ENCODE measurements at places on chromosomes 11 and 22.

- peak; percentile 91 for DNase-seq
These were observed 33.8 kb upstream of the APOA1 start for GRCh38 chr11:116871248-116871647.

- DNase-seq, result no peak
These were observed 168.7 kb downstream of the WT1 start for GRCh38 chr11:32266601-32267000.

DNA sequence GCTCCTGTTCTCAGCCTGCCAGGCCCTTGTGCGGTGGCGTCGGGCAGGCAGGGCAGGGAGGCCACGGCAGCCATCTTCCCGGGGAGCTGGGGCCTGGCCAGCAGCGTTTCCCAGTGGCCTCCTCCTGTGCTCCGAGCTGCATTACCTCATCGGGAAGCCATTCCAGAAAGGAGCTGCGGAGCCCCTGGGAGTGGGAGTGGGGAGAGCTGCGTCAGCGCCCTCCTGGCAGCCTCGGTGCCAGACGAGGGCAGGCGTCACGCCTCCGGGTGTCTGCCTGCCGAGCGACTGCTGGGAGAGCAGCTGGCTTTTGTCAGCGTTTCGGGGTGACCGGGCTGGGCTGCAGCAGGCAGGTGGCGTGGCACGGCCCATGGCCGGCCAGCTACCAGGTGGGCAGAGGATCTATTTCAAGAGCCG, 30.9 kb upstream of the WNT7B start:
- peak; percentile 93 for DNase-seq

DNA sequence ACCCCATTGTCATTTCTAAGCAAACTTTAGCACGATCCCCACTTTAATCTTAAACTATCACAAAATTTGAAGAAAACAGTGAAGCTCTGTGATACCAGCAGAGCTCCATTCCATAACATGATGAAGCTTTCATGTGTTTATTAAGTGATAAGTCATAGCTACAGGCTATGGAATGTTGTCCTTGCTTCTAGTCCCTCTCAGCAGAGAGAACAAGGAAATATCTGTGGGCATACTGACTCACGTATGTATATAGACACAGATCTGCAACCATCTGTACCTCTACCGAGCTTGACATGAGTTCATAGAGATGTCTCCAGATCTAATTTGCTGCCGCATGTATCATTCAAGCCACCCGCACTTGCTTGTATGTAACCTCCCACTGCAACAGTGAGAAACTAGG, 588.9 kb downstream of the ETS1 start:
- DNase-seq, result peak; percentile 49

DNA sequence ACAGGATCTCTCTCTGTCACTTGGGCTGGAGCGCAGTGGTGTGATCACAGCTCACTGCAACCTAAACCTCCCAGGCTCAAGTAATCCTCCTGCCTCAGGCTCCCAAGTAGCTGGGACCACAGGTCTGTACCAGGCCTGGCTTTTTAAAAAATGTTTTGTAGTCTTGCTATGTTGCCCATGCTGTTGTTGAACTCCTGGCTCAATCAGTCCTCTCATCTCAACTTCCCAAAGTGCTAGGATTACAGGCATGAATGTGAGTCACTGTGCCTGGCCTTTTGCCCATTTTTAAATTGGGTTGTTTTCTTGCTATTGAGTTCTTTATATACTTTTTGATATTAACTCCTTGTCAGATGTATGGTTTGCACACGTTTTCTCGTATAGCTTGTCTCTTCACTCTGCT, 33.0 kb upstream of the PITPNB start:
- DNase-seq, result peak; percentile 65

DNA sequence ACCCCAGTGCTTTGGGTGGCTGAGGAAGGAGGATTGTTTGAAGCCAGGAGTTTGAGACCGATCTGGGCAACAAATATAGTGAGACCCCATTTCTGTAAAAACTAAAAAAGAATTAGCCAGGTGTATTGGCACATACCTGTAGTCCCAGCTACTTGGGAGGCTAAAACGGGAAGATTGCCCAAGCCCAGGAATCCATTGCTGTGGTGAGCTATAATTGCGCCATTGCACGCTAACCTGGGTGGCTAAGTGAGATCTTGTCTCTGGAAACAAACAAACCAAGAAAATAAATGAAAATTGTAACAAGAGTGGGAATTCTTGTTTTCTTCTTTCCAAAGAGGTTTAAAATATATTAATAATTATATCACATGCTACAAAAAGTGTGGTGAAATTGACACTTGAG, 52.9 kb downstream of the DEPDC5 start:
- DNase-seq, result no peak

DNA sequence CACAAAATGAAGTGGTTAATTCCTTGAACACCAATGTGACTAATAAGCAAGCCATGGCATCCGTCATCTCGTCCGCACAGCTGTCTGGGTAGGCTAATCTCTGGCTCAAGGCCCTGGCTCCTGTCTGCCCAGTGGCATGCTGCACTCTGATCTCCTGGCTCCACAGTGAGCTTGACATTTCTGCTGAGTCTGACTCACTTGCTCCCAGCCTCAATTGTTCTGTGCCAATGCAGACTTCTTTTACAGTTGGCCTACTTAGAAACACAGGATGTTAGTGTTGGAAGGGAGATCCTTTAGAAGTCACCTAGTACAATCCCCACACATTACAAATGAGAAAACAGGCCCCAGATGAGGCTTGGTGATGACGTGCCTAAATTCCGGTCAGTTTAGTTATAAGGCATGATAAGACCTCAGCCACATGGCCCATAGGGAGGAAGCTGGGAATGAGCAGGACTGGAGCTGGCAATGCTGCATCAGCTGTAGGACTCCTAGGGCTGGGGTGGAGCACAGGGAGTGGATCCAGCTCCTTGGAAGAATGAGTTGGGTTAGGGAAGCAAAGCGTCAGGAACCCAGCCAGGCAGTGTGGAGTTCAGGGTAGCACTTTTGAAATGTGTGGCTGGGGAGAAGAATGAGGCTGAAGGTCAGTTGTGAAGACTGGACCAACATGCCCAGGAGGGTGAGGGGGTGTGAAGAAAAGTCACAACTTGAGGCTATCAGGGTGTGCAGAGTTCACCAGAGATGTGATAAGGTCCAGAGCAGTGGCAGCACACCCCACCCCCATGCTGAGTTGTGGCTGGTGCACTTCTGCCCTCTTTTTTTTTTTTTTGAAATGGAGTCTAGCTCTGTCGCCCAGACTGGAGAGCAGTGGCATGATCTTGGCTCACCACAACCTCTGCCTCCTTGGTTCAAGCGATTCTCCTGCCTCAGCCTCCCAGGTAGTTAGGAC, 70.2 kb upstream of the EED start:
- DNase-seq, result peak; percentile 95

- no peak for DNase-seq
These were observed 12.1 kb downstream of the MMP7 start for GRCh38 chr11:102518296-102519094.

- no peak for DNase-seq
These were observed 41.3 kb downstream of the ARHGAP8 start for GRCh38 chr22:44793506-44794172.

DNA sequence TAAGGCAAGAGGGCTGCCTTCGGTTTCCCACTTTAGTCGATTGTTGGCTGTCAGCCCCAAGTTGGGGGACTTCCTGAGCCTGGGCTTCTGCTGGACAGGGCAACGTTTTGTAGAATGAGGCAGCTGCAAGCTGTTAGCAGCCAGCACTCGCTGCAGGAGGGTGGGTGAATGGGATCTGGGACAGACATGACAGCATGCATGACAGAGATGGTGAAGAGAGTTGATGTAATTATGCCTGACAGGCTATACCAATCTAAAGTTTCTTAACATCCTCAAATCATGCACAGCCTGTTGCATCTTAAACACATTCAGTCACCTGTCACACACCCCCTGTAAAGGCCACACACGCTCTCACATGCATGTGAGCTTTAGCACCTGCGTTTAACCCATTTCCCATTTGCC, 49.2 kb downstream of the CWC15 start:
- DNase-seq, result no peak

DNA sequence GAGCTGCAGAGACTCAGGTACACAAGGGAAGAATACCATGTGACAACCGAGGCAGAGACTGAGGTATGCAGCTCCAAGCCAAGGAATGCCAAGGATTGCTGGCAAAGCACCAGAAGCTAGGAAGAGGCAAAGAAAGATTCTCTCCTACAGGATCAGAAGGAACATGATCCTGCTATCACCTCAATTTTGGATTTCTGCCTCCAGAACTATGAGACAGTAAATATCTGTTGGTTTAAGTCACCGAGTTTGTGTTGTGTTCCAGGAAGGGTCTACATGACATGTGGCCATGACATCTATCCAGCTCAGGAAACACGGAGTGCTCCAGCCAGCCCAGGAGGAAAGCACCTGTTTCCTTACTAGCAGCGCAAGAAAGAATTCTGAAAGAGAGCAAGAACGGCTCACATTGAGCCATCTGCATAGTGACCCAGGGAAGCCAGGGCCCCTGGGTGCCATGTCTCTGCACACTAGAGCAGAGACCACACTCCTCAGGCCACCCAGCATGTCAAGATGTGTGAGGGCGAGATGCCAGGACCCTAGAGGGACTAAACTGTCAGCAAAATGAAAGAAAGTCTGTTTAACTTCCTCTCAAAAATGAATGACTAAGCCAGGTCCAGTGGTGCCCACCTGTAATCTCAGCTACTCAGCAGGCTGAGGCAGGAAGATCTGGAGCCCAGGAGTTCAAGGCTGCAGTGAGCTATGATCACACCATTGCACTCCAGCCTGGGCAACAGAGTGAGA, 35.6 kb upstream of the GALNT18 start:
- DNase-seq, result no peak

DNA sequence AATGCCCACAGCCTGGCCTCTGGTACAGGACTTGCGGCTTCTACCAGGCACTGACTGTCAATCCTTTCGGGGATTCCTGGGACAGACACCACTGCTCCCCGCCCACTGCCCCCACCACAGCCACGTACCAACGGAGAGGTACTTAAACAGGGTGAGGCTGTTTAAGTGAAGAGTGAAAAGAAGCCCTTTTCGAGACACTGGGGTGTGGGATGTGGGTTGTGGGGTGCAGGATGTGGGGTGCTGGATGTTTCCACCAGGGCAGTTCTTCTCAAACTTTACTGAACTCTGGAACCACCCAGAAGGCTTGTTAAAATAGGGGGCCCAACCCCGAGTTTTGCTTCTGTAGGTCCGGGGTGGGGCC, 34.2 kb upstream of the PRR5 start:
- no peak for DNase-seq

- DNase-seq, result no peak
These were observed 85.5 kb downstream of the ENTHD1 start for GRCh38 chr22:39808081-39808480.

GRCh38 chr22:37273846-37274225, 8.5 kb upstream of the CYTH4 start:
- no peak for DNase-seq

DNA sequence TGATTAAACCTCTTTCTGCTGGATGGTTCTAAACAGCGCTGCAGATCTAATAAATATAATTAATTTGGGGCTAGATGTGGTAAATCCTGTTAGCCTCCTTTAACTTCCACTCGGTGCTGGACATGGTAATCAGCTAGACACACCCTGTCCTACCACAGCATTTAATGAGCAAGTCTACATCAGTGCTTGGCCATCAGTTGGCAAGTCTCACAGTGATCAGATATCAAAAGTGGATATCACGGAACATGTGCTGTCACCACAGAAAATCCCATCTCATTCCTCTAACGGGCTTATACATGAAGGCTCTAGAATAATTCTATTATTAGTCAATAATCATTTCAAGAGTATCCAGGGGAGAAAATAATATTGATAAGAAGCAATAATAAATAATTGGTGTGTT, 5.6 kb upstream of the USP28 start:
- no peak for DNase-seq

DNA sequence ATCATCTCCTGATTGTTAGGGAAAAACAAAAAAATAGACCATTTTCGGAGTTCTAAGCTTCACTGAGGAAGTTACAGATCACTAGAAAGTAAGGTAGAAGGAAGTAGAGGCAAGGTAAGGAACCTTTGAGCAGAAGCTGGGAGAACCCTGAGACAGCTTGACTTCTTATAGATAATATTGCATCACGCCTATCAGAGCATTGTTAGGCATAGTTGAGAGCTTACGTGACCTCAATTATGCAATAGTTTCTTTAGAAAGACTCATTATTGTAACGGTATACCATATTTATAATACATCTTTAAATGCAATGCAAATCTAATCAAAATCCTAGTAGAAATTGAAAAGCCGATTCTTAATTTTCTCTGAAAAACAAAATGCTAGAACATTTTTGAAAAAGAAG, 4.9 kb downstream of the TBRG1 start:
- DNase-seq, result no peak

- no peak for DNase-seq
These were observed 13.1 kb downstream of the MOV10L1 start for GRCh38 chr22:50102946-50103345.

DNA sequence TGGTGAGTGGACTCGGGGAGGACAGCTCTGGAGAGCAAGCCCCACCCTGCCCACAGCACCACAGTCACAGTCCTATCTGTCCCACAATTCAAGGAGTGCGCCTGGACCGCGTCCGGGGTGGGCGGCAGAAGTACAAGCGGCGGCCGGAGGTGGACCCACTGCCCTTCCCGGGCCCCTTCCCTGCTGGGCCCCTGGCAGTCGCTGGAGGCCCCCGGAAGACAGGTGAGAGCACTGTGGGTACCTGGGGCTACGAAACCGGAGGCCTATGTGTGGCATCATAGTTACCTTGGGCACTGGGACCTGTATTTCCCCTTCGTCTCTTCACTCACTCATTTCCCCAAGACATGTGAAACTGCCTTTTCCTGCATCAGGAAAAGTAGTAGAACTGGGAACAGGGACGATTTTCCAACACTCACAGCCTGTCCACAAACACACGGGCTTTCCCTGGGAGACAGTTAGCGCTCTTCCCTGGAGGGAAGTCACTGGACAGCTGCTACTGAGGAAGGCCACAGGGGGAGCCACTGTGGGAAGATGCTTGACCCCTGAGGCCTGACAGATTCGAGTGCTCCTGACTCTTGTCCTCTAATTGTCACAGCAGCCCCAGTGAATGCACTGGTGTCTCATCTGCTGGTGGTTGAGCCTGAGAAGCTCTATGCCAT, 3.1 kb downstream of the TRMT112 start:
- no peak for DNase-seq

- DNase-seq, result no peak
These were observed 80.7 kb downstream of the CDKN1C start for GRCh38 chr11:2804701-2805387.

- DNase-seq, result peak; percentile 84
These were observed 6.9 kb downstream of the OR10V1 start for GRCh38 chr11:59706518-59707285.

GRCh38 chr22:50653256-50653655, 19.4 kb upstream of the SHANK3 start:
- no peak for DNase-seq

DNA sequence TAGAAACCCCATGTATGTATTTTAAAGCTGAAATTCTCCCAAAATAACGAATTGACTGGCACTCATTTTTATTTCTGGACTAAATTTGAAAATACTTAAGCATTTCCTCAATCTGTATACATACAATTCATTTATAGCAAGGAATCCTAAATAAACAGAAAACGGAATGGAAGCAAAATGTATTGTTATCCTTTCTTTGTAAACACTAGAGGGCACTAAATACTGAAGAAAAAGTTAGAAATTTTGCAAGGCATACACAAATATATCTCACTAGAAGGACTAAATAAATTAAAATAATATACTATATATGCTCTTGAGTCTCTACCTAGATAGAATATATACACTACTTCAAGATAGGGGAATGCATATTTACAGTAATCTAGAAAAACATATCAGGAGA, 23.1 kb upstream of the ANO5 start:
- no peak for DNase-seq

Measured in fibroblast of skin of abdomen (primary cell).